ENCODE measurements at places on chromosomes 1 and 21.

DNA sequence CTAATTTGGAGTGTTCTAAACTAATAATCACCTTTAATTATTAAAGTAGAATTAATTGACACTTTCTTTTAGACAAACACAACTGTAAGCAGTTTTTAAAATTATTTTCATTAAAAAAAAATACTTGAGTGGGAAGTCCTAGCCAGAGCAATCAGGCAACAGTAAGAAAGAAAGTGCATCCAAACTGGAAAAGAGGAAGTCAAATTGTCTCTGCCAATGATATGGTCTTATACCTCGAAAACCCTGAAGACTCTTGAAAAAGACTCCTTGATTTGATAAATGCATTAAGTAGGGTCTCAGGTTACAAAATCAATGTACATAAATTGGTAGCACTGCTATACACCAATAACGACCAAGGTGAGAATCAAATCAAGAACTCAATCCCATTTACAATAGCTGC is 83.0 kb upstream of the GADD45A start:
- DNase-seq, result no peak

GRCh38 chr1:175192111-175192629 is 406 bp downstream of the KIAA0040 start:
- no peak for DNase-seq

DNA sequence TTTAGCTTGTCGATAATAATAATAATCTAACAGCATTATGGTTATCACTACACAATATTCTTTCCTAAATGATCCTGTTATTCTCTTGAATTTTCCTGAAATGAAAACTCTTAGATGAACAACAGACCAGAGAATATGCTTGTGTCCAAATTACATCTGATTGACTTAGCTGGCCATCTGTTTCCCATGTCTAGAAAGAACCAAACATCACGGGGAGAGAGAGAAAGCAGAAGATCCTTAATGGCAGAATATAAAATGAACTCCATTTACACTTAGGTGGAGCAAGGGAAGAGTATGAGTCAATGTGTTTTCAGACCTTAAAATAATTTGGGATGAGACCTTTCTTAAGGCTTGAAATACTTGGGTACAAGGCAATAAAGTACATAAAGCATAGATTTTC is 162.2 kb downstream of the DSCAM start:
- no peak for DNase-seq

GRCh38 chr1:205542367-205542766 is 37.9 kb downstream of the CDK18 start:
- no peak for DNase-seq

DNA sequence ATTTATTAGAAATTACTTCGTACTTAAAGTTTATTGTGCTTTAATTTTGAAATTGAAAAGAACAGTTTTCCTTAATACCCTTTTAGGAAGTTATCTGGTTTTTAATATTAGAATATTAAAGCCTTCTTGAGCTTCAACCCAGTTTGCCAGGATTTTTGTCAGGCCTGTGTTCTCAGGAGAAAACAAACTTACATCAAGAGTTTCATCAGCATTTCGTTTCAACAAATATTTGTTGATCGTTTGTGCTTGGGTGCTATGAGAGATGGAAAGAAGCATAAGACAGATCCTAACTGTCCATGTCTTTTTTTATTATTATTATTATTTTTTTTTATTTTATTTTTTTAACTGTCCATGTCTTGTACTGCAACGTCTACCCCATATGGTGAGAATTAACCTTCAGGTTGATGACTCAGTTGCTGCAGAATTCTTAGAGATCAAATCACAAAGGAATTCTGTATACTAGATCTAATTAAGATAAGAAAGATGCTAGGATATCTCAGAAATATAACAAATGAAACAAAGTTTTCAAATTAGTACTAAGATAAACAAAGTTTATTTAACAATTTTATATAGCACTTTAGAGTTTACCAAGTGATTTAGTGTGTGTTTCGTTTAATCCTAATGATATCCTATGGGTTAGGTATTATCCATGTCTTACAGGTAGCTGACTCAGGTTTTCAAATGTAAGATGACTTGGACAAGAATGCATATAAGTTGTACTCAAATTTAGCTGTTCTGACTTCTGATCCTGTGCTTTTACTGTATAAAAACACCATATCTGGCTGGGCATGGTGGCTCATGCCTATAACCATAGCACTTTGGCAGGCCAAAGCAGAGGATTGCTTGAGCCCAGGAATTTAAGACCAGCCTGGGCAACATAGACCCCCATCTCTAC is 14.3 kb downstream of the FBXO28 start:
- DNase-seq, result no peak

GRCh38 chr1:226555092-226555491 is 6.5 kb downstream of the STUM start:
- no peak for DNase-seq

Measured in neural crest cell (in vitro differentiated cells).